ENCODE measurements at places on chromosomes 3 and 15.

DNA sequence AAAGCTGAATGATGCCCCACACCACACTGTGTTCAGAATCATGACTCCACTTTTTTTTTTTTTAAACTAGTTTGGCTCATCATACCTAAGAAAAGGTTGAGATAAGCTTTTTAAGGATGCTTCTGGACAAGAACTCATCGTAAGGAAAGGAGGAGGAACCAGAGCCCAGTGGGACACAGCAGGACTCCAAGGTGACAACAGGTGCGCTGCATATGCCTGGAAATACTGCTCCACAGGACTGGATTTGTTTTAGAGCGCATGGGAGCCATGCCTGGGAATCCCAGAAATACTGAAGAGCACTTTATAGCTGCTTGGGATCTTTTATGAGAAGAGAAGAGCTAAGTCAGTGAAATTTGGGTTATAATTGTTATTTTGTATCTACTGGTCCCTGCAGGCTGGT is 93.4 kb downstream of the NEDD4 start:
- no peaks in the 10 kb centered on the region for H3K4me1 ChIP-seq
- no peak overlapping the region for H3K4me3 ChIP-seq
- no peaks in the 10 kb centered on the region for H3K27me3 ChIP-seq
- no peak overlapping the region for H3K27ac ChIP-seq

DNA sequence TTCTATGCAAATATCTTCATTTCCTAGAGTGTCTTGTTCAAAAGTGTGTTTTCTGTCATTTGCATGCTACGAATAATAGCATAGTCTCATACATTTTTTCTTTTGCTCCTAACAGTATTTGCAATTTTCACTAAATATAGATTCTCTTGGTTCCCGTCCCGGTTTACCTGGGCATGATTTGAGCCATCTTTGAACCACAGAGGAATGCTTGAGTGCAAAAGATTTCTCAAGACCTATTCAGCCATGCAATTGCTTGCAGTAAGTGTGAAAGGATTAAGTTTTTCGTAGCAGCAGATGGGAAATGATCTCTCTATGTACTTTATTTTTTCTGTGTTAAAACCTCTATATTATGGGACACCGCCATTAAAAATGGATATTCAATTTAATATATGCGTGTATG is 733.0 kb downstream of the ZPLD1 start:
- H3K27me3 ChIP-seq, result no peaks in the 10 kb centered on the region
- no peaks in the 10 kb centered on the region for H3K36me3 ChIP-seq
- no peak overlapping the region for H3K4me3 ChIP-seq
- DNase-seq, result no peak
- H3K4me1 ChIP-seq, result no peaks in the 10 kb centered on the region

DNA sequence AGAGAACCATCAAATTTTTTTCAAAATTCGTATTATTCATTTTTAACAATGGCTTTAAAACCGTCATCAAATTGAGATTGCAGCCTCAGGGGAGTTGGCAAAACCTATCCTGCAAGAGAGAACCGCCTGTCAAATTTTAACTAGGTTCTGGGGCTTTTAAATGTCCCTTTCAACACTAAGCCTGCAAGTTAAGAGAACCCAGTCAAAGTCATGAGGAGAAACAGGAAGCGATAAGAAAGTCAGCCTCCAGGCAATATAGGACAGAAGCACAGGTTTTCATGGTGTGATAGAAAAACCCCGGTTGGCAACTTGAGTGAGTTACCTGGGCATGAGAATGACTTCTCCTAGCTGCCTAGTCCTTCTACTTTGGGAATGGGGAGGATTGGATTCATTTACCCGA is 59.8 kb downstream of the CPNE4 start:
- no peak overlapping the region for H3K4me3 ChIP-seq
- peaks cover 5% of the 10 kb centered on the region for H3K4me1 ChIP-seq
- H3K27me3 ChIP-seq, result no peaks in the 10 kb centered on the region
- DNase-seq, result no peak

DNA sequence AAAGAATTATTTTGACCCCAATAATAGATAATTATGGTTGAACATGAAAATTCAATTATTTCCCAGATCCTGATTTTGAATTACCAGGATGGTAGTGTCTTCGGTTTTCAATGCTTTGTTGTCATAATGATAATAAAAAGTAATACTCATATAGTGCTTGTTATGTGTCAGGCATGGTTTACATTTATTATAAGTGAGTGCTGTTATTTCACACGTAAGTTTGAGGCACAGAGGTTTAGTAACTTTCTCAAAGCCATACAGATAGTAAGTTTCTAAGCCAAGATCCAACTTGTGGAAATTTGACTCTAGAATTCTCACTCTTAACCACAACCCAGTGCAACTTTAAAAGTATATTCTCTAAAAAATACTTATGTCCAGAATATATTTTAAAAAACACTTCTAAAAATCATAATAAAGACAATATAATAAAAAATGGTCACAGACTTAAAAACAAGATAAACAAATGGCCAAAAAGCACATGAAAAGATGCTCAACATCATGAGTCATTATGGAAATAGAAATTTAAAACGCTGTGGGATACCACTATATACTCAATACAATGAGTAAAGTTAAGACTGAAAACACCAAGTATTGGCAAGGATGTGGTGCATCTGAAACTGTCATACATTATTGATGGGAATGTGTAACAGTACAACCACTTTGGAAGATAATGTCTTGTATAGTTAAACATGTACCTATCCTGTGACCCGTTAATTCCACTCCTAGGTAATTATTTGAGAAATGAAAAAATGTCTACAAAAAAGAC is 45.2 kb downstream of the SPRED1 start:
- H3K36me3 ChIP-seq, result no peaks in the 10 kb centered on the region
- H3K4me3 ChIP-seq, result no peak overlapping the region
- no peaks in the 10 kb centered on the region for H3K27me3 ChIP-seq
- H3K27ac ChIP-seq, result no peak overlapping the region
- no peak for DNase-seq
- H3K4me1 ChIP-seq, result no peaks in the 10 kb centered on the region

DNA sequence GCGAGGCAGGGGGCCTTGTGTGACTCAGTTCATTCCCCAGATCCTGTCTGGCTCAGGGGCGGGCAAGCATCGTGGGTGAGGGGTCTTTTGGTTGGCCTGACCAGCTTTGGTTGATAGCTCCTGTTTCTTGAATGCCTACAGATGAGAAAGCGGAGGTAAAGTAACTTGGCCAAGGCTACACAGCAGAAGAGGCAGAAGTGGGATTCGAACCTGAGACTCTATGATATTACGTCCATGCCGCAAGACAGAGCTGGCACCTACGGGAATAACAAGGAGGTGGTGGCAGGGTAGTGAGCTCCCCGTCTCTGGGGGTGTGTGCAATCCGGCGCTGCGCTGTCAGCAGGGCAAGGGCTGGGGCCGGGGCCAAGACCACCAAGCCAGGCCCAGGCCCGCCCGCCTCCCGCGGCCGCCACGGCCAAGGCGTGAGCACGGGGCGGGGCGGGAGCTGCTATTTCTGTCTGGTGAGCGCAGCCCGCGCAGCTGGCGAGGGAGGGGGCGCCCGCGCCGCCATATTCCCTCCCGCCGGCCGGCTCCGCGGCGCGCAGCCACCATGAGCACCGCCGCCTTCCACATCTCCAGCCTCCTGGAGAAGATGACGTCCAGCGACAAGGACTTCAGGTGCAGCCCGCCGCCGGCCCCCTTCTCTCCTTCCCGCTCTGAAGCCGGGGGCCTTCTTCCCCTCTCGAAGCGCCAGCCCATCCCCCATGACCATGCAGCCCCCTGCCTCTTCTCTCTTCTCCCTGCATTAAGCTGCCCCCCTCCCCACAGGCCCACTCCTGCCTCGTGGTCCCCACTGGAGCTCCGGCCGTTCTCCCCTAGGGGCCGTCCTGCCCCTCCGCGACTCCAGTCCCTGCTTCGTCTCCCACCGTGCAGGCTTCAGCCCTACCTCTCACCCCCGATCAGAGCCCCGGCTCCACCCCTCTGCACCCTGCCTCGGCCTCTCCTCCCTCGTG is at the start of gene CAND2:
CAND2 (plus strand) TSS at position 510 of the 953 bp plus-strand sequence; CDS start at position 551, 41 bp downstream.
- DNase-seq, result peak; percentile 70
- H3K27ac ChIP-seq, result peak within 1 kb of the TSS; percentile 76
- H3K27me3 ChIP-seq, result no peaks in the 10 kb centered on the region

- no peaks in the 10 kb centered on the region for H3K4me1 ChIP-seq
- no peak for DNase-seq
- H3K27me3 ChIP-seq, result no peaks in the 10 kb centered on the region
- no peak overlapping the region for H3K27ac ChIP-seq
- no peaks in the 10 kb centered on the region for H3K36me3 ChIP-seq
Measured at GRCh38 chr15:51006336-51006985, 88.2 kb downstream of the TNFAIP8L3 start.

GRCh38 chr3:56133423-56133822 is 334.8 kb downstream of the ERC2 start:
- DNase-seq, result no peak
- no peak overlapping the region for H3K27ac ChIP-seq
- H3K27me3 ChIP-seq, result no peaks in the 10 kb centered on the region
- no peaks in the 10 kb centered on the region for H3K36me3 ChIP-seq

DNA sequence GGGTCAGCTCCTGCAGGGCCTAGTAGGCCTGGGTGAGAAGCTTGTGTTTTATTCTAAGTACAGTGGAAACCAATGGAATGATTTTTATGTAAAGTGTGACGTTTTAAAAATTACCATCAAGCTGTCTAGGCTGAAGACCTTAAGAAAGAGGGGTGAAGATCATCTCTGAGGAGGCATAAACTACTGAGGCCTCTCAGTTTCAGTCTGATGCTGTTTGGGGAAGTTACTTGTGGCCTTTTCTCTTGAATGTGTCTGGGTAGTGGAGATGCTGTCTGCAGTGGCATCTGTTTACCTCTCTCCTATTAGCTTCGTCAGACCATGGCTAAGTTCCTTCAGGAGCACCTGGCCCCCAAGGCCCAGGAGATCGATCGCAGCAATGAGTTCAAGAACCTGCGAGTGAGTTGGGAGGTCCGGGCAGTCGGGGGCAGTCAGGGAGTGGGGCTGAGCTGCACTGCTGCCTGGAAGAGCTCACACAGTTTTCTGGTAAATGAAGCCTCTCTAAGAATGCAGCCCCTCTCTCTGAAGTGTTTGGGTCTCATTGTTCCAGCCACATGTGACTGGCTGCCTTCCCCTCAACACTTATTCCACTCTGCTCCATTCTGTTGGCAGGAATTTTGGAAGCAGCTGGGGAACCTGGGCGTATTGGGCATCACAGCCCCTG is 1.9 kb downstream of the IVD start:
- H3K4me3 ChIP-seq, result no peak overlapping the region
- peaks cover 30% of the 10 kb centered on the region for H3K36me3 ChIP-seq
- peak overlapping the region; percentile 91 for H3K27ac ChIP-seq
- H3K27me3 ChIP-seq, result no peaks in the 10 kb centered on the region

DNA sequence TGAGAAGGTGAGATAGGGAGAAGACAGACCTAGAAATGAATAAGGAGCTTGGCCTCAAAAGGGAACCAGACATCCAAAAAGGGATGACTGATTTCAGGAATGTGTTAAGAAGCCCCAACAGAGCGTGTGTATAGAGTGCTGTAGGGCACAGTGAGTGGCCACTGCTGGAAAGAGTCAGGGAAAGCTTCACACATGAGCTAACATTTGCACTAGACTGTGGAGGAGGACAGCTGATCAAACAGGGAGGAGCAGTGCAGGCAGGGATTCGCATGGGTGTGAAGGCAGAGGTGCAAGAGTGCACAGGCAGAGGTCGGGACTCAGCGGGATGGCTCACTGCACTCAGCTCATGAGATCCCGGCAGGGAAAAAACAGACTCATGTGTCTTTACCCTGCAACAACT is 61.8 kb downstream of the NPTN start:
- DNase-seq, result peak; percentile 84
- peaks cover 23% of the 10 kb centered on the region for H3K36me3 ChIP-seq
- H3K4me1 ChIP-seq, result peaks cover 43% of the 10 kb centered on the region
- H3K27ac ChIP-seq, result peak overlapping the region; percentile 19
- H3K27me3 ChIP-seq, result no peaks in the 10 kb centered on the region

GRCh38 chr3:36792342-36792741 is 28.0 kb upstream of the DCLK3 start:
- peak; percentile 29 for DNase-seq
- no peaks in the 10 kb centered on the region for H3K27me3 ChIP-seq
- no peak overlapping the region for H3K4me3 ChIP-seq
- H3K4me1 ChIP-seq, result no peaks in the 10 kb centered on the region
- no peak overlapping the region for H3K27ac ChIP-seq

DNA sequence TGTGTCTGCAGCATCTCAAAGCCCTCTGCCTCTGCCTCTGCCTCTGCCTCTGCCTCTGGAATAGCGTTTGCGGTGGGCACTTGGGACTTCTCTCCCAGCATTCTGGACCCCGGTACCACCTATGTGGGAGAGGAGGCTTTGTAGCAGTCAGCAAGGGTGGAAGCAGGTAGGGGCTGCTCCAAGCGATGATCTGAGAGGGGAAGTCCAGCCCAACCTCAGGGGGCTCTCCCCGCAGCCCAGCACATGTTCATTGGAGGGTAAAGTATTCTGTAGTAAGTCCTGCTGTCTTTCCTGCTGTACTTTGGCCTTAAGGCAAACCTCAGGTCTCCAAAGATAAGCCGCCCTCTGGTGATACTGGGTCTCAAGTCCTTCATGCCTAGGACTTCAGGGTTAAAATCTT is 68.6 kb downstream of the FAM174B start:
- H3K27ac ChIP-seq, result no peak overlapping the region
- H3K4me3 ChIP-seq, result no peak overlapping the region
- no peaks in the 10 kb centered on the region for H3K27me3 ChIP-seq

- no peak overlapping the region for H3K4me3 ChIP-seq
- H3K27ac ChIP-seq, result no peak overlapping the region
- no peaks in the 10 kb centered on the region for H3K4me1 ChIP-seq
- no peaks in the 10 kb centered on the region for H3K36me3 ChIP-seq
- no peaks in the 10 kb centered on the region for H3K27me3 ChIP-seq
Measured at GRCh38 chr3:111848283-111848682, 10.8 kb upstream of the PHLDB2 start.

DNA sequence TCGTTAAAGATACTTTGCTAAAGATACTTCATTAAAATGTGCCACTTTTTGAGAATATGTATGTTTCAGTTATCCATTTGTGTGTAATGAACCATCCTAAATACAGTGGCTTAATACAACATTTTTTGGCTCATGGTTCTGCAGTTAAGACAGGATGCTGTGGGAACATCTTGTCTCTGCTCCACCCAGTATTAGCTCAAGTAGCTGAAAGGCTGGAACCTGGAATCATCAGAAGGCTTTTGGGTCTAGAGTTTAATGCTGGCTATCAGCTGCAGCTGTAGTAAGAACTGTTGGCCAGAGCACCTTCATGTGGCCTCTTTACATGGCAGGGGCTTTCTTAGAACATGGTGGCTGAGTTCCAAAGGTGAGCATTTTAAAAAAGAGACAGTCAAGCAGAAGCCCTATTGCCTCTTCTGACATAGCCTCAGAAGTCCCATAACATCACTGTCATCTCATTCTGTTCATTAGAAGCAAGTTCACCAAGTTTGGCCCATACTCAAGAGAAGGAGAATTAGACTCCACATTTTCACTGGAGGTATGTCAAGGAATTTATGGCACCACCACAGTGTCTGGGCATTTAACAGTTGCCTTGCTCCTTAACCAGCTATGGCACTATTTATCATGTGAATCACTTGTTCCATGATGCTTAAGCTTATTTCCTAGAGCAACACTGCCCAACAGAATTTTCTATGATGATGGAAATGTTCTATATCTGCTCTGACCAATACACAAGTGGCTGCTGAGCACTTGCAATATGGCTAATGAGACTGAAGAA is 70.4 kb upstream of the PDZRN3 start:
- DNase-seq, result no peak
- H3K36me3 ChIP-seq, result no peaks in the 10 kb centered on the region
- H3K4me1 ChIP-seq, result no peaks in the 10 kb centered on the region
- H3K27me3 ChIP-seq, result no peaks in the 10 kb centered on the region
- H3K27ac ChIP-seq, result no peak overlapping the region

Measured in thyroid gland (tissue), 4 donors.